NCI-H1417 (cell line): ENCODE measurements at places on chromosomes 11 and 22.

DNA sequence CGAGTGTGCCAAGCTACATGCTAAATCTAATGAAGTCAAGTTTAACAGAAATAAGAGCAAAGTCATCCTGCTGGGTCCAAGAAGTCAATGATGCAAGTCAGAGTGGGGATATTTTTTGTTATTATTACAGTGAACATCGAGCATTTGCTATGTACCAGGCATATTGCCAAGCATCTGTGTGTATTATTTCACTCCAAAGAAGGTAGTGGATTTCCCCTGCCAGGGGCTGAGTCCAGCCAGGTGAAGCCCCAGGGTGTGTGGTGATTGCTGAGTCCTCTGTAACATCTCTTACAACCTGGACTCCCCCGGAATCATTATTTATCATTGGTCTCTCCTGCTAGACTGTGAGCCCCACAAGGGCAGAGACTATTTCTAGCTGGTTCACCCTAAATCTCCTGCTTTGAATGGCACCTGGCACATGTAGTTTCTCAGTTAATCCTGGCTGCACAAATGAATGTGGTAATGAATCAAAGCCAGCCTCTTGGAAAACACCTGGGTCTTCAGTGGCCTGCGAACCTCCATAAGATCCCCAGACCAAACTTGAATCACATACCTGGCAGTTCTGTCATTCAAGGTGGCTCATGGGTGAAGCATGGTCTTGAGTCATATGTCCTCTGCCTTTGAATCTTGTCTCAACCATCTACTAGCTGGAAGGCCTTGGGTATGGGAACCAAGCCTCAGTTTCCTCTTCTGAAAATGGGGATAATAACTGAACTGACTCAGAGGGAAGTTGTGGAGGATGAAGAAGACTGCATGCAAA is 549.2 kb downstream of the MIAT start:
- no peak for DNase-seq

- DNase-seq: no peak
Measured at GRCh38 chr22:28716686-28717085, 24.9 kb downstream of the CHEK2 start.

DNA sequence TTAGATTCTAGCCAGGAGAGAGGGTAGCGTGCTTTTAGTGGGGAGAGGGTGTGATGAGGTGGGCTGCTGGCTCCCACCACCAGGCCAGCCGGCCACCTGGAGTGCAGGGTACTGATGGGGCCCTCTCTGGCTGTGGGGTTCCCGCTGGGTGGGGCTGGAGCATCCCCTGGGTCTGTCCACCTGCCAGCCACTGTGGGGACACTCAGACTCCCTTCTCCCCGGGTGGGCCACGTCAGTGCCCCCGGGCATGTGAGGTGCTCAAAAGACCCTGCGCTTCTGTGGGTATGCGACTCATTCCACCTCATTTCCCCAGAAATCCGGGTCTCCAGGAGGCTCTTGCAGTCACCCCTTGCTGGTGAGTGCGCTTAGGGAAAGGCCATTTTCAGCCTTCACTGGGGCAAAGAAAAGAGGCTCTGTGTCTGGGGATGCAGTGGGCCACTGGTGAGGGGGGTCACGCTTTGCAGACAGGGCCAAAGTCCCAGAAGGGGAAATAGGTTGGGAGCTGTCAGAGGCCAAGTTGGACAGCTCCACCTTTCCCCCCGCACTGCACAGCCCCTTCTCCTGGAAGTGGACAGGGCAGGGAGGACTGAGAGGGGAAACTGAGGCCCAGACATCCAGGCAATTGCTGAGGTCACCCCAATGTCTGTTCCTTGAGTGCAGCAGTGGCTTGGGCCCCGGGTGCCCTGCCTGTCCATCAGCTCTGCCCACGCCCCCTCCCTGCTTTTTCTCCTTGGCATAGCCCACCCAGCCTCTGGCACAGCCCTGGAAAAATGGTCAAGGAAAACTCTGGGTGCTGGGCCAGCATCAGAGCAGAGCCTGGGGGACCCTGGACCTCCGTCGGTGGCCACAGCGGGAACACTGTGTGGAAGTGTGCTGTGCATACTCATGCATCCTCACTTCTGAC is 53.3 kb downstream of the TPCN2 start:
- no peak for DNase-seq

- no peak for DNase-seq
Measured at GRCh38 chr22:49023161-49023878, 804.4 kb downstream of the BRD1 start.

DNA sequence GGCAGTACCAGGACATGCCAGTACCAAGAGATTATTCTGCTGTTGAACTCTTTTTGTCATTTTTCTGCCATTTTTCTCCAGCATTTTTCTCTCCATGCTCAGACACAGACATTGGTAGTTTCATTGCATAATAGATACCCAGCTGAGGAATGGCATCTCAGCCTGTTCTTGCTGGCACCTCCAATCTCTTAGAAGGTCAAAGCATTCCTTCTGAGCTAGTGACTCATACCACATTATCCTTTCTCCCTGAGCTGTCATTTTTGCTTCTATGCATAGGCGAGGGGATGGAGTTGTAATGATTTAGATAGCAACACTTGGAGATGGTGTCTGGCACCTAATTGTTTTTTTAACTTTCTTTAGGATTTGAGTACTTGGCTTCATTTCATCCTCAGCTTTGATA is 321.1 kb downstream of the NELL1 start:
- DNase-seq: no peak

DNA sequence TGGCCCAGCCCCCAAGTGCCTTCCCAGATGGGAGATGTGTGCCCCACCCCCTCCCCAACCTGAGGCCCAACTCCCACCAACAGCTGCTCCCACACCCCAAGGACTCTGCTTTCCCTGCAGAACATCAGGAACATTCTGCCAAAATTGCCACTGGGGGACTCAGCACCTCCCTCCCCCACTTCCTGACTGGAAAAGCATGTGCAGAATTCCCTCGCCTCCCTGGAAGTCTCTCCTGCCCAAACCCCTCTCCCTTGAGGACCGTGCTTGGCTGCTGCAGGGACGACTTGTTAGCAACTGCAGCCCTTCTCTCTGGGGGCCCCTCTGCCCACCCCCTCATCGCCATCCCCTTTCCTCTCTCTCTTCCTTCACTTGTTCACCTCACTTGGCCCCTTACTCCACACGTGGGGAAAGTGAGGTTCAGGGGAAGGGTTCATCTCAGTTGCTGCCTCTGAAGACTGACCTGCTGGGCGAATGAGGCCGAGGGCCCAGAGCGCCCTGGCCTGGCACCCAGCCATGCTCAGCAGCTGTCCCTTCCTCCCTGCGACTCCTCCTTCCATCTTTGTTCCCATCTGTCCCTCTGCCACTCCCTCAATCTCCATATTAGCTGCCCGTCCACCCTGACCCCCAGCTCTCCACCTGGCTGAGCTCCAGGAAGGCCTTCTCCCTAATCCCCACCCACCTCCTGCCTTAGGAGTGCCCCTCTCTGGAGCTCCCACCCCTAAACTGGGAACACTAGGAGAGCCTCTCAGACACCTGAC is 105.1 kb downstream of the CHST1 start:
- DNase-seq: no peak

DNA sequence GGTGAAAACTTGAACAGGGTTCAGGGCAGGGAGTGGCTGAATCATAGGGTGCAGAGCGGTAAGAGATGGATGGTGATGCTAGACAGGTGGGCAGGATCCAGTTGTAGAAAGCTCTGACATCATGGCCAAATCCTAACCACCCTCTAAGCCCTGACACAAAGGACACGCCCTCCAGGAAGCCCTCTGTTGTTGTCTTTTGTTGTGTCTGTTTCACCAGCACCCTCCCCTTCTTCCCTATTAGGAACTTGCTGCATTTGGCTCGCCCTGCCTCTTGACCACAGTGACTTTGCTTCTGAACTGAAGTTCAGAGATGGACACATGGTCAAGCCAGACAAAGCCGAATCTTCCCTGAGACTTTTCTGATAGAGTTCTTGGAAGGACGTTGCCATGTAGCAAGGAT is 14.2 kb upstream of the APOL6 start:
- DNase-seq: no peak

DNA sequence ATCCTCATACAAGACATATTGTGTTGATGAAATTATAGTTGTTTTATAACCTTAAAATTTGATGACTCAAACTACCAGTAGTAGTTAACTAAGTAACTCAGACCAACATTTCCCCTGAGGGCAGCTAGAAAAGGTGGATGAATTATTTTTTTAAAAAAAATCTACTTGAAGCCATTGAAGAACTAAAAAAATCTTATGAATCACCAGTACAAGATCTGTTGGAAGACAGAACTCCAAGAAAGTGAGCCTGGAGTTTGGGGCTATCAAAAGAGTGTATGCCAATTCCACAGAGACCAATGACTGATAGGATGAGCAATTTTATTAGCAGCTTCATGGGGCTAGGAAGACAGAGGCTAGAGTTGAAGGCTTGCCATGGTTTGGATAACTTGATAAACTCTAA is 72.4 kb downstream of the CYP2R1 start:
- no peak for DNase-seq

- no peak for DNase-seq
Measured at GRCh38 chr11:44066732-44067141, 667 bp downstream of the ACCS start.

- no peak for DNase-seq
Measured at GRCh38 chr22:42820045-42820763, 36.9 kb downstream of the ARFGAP3 start.

GRCh38 chr11:45005106-45005505 is 54.4 kb upstream of the TP53I11 start:
- no peak for DNase-seq

DNA sequence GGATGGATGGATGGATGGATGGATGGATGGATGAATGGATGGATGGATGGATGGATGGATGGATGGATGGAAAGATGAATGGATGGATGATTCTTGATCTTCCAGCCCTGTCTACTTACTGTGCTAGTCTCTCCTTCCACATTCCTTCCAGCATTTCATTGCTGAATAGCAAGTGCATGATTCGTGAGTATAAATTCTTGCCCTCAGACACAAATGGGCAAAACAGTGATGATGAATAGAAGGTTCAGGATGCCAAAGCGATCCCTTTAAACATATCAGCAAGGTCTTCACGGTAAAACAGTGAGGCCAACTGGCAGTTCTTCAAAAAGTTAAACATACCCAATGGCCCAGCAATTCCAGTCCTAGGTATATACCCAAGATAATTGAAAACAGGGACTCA is 400.2 kb downstream of the MN1 start:
- no peak for DNase-seq

DNA sequence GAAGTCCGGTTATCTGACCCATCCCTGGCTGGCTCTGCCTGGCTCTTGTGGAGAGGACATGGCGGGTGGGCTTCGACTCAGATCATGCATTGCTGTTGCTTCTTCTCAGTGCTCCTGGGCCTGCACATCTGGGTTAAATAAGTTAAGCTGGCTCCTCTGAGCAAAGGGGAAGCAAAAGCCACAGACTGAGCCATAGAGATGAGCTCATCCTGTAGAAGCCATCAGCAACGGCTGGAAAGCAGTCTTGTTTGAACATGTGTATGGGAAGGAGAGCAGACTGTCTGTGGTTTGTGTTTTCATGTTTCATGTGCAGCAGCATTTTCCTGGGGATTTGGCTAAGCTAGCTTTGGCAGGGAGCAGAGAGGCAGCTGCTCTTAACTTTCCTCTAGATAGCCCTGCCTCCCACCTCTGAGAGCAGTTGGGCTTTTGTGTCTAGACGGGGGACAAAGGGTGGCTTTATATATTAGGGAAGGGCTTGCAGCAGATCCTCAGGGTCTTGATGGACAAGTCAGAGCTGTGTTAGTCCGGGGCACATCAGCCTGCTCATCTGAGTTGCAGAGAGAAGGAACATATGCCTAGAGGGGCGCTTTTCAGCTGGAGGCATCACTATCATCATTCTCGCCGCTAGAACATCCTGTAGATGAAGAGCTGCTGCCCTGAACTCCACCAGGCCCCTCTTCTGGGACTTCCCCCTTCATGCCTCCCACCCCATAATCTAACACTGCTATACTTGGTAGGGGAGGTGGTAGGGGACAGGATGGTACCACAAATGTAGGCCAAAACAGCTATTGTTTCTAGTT is 14.9 kb downstream of the DCPS start:
- DNase-seq: no peak

GRCh38 chr22:49751966-49752597 is 75.6 kb downstream of the BRD1 start:
- DNase-seq: no peak

GRCh38 chr11:2072551-2073261 is 66.5 kb downstream of the IGF2 start:
- DNase-seq: no peak

DNA sequence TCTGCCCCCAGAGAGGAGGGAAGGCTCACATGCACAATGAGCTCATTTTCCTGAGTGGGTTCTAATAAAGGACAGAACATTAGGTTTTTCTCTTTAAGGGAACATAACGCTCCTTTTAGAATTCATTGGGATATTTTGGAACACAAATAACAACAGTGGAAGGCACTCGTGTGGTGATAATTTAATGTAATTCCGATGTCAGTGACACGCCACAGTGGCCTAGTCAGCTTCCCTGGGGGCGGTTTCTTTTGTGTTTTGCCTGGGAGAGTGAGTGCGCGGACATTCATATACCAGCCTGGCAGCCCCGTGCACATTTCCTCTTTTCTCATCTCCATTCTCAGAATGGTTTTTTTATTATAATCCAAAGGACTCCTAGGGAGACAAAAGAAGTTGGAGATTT is 41.1 kb downstream of the SEZ6L start:
- peak; percentile 5 for DNase-seq

DNA sequence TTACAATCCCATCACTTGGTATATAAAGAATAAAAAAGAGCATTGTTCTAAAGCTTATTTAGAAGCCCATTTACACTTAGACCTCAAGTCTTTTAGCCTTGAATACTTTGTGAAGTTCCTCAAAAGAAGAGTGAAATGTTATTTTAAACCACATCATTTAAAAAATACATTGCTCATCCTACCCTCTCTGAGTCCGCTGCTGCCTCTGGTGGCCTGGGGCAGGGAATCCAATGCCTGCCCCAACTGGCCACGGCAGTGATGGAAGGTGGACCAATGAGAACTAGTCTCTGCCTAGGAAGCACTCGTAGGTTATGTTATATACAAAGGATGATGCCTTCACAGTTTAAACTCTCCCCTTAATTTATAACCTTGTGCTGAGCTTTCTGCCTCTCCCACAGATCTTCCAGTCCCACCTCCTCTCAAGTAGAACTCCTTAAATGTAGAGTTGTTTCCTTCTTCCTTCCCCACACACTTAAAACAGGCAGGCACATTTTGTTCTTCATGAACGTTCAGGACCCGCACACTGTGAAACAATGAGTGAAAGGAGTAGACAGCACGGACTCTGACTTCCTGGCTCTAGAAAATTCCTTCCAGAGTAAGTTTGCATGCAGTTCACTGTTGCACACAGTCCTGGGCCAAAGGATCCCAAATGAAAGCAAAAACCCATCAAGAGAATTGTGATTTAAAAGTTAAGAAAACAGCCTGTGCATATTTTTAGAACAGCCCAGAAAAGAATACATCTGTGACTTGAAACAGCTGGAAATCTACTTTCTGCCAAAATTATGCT is 167.8 kb downstream of the RRAS2 start:
- DNase-seq: no peak
